Eye (tissue), 1 donor: ENCODE measurements at places on chromosomes 7 and 10.
A peak's percentile ranks its signal among the peaks of the same experiment; 100 is the strongest.

DNA sequence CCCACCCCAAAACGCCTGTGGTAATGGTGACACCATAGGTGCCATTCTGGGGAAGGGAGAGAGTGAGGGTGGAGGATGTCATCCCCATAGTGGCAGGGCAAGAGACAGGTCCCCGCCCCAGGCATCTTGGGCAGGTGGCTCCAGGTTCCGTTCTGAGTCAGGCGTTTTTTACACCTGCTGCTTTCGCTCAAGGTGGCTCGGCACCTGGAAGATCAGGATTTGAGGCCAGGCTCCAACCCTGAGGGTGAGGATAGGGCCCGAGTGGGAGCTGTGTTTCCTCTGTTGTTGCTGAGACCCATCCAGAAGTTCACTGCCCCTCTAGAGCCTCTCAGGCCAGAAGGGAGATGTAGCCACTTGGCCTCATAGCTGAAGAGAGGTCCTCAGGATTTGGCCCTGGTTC lies 36.6 kb upstream of the DUSP5 start:
- no peak for DNase-seq

GRCh38 chr10:308101-308500 lies 172.8 kb downstream of the ZMYND11 start:
- no peak for DNase-seq

GRCh38 chr10:51405580-51406351 lies 293.6 kb downstream of the CSTF2T start:
- peak; percentile 50 for DNase-seq

DNA sequence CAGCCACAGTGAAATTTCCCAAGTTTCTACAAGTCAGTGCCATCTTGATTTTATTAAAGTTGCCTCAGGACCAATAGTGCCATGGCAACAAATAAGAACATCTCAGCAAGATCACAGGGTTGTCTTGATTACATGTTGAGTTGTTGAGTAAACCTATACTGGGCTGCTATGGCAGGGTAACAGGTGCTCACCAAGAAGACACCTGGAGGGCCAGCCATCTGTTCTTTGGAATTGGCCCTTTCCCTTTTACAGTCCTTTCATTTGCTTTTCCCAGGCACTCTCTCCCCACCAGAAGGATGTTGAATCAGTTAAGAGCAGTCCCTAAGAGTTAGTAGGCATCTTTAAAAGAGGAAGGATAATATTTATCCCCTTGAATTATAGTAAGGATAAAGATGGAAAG lies 582.0 kb downstream of the TNS3 start:
- no peak for DNase-seq

- DNase-seq = no peak
These were observed 374.8 kb downstream of the INHBA start for GRCh38 chr7:41328131-41328530.

DNA sequence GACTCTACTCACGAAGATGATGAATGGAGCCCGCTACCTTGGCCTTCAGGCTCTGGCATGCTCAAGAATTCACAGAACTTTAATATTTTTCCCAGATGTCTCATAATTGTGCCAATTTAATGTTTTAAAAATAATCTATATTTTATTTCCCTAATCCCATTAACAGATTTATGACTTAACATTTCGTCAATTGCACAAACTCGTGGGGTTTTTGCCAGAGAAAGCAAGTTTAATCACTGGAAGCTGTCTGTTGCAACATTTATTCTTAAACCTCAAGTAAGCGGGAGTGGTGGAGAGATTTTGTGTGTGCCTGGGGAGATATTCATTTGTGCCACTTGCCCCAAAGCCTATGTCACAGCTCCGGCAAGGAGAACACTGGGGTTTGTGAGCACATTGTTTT lies 117.9 kb downstream of the TEX36 start:
- no peak for DNase-seq

- DNase-seq = no peak
These were observed 21.9 kb upstream of the SFTPA2 start for GRCh38 chr10:79582096-79582495.
